ENCODE measurements at places on chromosomes 7 and 10.

DNA sequence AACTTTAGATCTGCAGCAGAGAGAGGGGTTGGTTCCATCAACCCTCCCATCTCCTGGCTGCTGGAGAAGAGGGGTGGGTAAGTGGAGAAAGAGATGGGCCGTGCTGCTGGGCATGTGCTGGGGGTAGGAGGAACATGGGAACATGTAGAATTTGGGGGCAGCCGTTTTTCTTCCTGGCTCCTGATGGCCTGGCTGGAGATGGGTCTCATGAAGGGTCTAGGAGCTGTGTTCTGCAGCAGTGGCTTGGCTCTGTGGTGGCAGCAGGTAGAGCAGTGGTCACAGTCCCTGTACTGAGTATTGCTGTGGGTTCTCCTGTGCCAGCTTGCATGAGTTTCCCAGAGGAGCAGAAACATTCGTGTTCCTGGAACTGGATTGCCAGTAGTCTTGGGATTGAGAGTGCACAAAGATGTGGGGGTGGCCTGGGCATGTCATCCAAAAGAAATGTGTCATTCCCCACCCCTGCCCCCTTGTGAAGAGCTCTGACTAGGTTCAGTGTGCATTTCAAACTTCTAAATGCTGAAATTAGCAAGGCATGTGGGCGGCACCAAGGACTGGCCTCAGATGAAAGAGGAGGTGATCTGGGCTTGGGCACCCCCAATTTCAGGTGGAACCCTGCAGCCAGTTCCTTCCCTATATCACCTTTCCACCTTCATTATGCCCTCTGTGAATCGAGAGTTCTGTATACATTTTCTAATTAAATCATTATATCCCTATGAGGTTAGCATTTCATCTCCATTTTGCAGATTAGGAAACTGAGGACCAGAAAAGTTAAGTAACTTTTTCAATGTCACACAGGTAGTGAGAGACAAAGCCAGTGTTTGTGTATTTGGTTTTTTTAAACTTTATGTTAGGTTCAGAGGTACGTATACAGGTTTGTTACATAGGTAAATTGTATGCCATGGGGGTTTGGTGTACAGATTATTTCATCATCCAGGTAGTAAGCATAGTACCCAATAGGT lies 2.1 kb downstream of the CHST3 start:
- peak; percentile 1 for ATAC-seq

DNA sequence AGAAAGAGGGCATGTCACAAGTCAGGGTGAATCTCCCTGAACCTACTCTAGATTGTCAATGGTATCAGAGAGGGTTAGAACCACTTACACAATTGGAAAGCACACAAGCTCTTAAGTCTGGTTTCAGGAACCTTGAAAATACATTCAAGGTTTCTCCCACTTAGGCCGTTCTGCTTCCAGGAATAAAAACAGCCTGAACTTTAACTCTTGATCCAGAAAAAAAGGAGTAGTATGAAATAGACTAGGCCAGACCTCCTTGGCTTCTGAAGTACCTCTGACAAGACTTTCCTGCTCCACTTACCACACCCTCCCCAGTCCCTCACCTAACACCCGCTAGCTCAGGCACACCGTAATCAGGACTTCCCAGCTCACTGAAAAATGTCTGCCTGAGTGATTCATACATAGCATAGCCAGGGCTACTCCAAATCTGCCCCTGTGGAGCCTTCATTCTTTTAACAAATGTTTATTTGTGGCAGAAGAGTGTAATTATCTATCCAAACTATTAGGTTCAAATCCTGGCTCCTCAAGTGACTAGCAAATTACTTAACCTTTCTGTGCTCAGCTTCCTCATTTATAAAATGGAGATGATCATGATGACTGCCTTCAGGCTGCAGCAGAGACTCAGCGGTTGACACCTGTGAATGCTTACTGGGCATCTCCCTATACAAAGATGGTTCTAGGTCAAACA lies 30.3 kb upstream of the IL6 start:
- ATAC-seq, result peak; percentile 61

GRCh38 chr7:8070451-8071180 lies 102.0 kb downstream of the GLCCI1 start:
- no peak for ATAC-seq

GRCh38 chr10:29636178-29636577 lies 1.4 kb upstream of the SVIL start:
- ATAC-seq, result peak; percentile 44

DNA sequence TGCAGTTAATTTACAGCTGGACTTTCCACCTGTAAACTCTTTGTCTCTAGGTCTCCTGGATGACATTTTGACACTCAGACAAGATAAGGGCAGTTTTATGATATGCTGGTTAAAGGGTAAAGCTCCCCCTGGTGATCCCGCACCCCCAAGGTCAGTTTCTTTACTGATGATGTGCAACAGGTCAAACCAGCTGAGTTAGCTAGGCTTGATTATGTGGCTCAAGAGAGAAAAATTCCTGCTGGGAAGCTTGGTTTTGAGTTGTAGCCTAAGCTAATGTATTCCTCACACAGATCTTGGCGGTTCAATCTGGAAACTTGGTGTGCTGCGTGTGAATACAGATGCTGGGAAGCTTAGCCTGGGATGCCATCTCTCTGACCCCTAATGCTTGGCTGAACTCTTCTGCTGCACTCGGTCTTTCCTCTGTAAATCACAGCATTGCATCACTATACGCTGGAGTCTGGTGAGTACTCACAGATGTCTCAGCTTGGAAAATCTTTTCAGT lies 11.4 kb upstream of the AKR1D1 start:
- ATAC-seq, result no peak

- ATAC-seq, result no peak
Measured at GRCh38 chr10:128364631-128365030, 238.4 kb upstream of the MKI67 start.

- no peak for ATAC-seq
Measured at GRCh38 chr7:141407893-141408292, 143.3 kb upstream of the AGK start.

DNA sequence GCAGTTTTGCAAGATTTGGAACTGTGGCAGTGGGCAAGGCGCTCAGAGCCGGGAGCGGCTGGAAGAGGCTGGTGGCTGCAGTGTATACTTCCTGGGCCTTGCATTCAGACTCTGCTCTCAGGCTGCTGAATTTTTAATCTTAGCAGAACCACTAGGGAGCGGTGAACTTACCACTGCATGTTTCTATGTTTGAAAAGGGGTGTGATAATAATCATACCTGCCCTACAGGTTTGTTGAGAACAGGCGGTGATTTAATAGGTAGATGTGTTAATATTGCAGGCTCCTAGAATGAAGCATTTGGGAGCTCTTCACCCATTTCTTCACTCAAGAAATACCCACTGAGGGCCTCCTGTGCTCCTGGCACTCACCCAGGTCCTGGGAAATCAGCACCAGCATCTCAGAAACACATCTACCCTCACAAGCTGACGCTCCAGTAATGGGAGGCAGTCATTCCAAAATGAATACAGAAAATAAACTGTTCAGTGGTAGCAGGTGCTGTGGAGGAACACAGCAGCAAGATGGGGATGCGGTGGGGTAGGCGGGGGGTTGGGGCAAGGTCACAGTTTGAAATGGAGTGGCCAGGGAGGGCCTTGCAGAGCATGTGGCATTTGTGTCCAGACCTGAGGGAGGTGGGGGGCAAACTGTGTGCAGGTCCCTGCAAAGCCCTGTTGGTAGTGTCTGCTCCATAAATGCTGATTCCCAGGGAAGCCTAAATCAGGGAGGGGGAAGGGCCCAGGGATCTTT lies 41.0 kb downstream of the VWA2 start:
- peak; percentile 84 for ATAC-seq

DNA sequence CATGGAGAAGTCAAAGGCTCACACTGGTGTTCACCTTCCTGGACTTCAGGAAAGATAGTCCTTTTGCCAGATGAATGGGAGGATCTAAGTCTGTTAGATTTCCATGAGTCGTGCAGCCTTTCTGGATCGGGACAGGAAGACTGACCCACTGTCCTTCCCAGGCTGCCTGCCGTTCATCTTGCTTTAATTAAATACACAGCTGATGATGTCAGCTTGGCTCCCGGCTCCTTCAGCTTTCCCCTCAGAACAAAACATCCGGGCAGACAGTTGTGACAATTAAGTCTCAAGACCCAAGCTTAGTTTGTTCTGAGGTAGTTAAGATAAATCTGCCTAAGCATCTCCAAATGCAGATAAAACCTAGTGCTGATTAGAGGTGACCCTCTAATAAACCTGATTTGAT lies 58.6 kb downstream of the AUTS2 start:
- no peak for ATAC-seq

DNA sequence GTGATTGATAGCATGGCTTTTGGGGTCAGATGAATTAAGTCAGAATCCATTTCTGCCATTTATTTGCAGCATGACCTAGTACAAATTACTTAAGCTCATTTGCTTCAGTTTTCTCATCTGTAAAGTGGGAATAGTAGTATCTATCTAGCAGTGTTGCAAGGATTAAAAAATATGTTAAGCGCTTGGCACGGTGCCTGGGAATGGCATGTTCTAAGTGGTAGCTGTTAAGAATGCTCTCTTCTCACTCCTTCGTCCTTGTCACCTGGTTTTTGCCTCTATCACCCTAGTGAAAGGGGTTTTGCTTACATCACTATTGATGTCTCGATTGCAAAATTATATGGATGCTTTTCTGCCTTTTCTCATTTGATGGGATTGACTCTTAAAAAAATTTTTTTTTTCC lies 7.4 kb downstream of the TMEM248 start:
- no peak for ATAC-seq

GRCh38 chr7:159195946-159196345 lies 51.3 kb upstream of the VIPR2 start:
- no peak for ATAC-seq

- no peak for ATAC-seq
Measured at GRCh38 chr7:123433665-123434064, 100.7 kb downstream of the IQUB start.

DNA sequence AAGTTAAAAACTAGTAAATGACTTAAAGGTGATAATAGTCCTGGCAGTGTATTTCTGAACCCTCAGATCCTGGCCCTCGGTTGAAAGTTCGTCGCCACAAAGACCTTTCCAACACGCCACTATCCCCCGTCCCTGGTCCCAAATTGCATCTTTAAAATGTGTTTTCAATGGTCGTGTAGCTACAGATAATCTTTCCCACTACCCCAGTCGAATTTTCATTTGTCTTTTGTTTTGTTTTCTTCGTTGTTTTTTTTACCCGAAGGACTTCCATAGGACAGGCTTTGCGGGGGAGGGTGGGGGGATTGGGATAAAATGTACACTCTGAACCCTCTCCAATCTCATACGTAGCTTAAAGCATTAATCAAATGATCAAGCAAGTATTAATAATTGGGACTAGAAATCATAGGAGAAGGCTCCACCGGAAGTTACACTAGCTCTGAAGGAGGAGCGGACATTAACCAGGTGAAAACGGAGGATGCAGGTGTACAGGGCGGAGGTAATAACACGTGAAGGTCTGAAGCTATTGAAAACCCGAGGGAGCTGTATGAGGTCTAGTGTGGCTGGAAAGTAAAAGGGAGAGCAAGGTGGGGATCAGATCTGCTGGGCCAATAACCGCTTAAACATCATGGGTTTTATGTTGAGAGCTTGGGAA lies 32.8 kb upstream of the PHF14 start:
- ATAC-seq, result peak; percentile 36

DNA sequence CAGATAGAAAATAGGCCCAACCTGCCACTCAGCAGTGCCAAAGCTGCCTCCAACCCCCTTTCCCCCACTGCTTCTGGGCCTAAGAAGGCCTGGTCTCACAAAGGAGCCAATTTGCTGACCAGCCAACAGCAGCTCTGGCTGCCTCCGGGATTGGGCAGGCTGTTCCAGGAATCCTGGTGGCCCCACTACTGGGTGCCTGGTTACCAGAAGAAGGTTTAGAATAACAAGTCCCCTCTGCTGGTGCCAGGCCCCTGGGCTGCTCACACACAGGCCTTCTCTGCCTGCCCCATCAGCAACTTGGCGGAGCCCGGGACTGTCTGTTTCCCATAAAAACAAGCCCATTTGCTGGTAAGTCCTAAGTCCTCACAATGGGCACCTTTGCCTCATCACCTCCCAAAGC lies 1.2 kb downstream of the PHKG1 start:
- no peak for ATAC-seq

DNA sequence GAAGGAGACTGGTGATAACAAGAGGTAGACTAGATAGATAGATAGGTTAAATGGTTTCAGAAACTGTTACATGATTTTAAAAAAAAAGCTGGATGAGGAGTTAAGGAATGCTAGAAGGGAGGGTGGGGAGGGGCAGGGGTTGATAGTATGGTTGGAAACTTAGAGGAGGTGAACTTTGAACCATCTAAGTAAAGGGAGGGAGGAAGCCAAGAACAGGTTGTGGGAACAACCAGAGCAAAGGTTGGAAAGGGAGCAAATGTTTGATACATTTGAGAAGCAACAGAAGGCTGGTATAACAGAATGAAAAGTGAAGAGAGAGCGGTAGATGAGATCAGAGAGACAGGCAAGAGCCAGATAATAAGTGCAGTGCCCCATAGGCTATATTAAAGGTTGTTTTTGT lies 224.8 kb downstream of the FOXP2 start:
- no peak for ATAC-seq

DNA sequence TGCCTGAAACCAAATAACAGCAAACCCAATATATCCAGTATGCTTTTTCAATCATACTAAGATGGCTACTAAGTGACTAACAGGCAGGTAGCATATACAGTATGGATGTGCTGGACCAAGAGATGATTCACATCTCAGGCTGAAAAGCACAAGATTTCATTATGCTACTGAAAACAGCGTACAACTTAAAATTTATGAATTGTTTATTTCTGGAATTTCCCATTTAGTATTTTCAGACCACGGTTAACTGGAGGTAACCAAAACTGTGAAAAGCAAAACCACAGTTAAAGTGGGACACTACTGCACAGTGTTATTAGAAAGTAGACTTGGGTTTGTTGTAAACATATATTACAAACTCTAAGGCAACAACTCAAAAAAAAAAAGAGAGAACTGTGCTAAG lies 91.5 kb downstream of the KMT2C start:
- no peak for ATAC-seq

DNA sequence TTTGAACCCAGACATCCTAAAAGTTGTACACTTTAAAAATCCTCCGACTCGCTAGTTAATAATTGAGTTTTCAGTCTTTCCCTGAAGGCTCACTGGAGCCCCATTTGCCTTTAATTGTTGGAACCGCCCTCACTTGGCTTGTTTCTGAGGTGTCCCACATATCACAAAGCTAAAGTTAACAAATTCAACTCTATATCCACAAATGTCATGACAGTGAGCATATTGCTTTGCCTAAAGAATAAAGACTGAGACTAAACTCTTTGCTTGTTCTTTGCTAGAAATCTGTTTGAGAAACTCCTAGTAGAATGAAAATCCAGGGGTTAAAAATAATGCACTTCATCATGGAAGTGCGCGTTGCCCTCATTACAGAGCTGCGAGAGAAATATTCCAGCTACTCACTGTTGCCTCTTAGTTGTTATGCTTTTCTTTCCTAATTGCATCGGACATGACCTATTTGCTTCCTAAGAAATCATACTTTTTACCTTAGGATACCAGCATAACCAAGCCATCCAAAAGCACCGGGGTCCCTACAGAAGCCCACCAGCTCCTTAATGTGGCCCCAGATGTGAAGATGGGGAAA lies 752 bp downstream of the THSD7A start:
- no peak for ATAC-seq

- ATAC-seq, result no peak
Measured at GRCh38 chr10:102962267-102962666, 44.2 kb downstream of the CNNM2 start.

GRCh38 chr7:52151559-52151958 lies 835.0 kb upstream of the COBL start:
- ATAC-seq, result no peak
